CD4-positive, alpha-beta T cell treated with Interleukin-4 for 4 hours (primary cell): ENCODE measurements at places on chromosomes 4 and X.
A peak's percentile ranks its signal among the peaks of the same experiment; 100 is the strongest.

- no peak for DNase-seq
Measured at GRCh38 chr4:171639540-171639939, 173.7 kb upstream of the GALNTL6 start.

DNA sequence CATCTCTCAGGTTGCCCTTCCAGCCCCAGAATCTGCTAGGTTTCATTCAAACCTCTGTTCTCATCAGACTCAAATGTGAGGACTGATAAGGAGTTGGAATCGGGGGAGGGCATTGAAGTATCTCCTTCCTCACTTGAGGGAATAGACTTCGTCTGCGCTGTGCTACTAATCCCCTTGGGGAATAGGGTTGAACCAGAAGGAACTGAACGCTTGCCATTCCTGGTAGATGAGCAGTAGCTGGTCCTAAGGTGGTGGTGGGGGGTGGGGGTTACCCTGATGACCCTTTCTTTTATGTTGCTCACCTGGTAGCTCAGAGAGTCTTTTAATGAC is 692 bp upstream of the SLC9A7 start:
- no peak for DNase-seq

DNA sequence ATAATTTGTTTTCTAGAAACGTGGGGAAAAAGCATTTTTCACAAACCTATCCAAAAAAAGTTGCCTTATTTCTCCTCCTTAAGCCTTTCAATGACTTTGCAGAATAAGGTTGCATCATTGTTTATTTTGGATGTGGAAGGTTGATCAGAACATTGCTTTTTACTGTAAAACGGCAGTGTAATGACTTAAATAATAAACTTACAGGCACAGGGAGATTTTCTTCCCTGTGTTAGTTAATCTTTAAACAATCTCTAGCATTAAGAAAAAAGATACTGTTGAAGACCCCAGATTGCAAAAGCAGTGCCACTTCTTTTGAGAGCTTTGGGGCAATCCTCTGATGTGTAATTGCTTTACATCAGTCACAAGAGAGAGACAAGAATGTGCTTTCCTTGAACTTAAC is 153.4 kb downstream of the ARX start:
- no peak for DNase-seq

- no peak for DNase-seq
Measured at GRCh38 chr4:93199492-93199891, 629.1 kb upstream of the ATOH1 start.

DNA sequence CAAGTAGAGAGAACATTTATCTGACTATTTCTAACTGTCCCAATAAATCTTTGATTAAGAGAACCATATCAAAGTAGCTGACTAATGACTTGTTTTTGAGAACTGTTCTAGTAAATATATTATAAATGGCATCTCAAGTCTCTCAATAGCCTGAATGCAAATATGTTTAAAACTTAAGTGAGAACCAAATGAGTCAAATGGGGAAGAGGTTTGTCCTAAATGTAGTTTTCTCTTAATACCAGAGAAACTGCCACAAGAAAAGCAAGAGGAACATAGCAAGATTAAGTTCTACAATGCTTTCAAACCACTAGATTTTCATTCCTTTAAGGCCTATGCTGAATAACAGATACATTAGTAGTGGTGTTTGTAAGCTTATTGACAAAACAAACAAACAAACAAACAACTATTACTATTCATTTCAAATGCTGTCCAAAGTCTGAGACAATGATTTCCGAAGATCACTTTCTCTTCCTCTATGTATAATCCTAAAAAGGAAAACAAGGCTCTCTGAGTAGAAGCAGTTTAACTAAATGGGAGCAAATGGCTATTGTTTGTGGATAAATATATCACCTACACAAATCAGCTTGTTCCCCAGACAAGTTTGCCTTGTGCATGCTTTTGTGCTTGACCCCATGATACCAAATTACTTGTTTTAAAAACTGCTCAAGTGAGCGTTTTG is 408.4 kb upstream of the EMCN start:
- DNase-seq: no peak

GRCh38 chr4:81599742-81600380 is 128.2 kb upstream of the RASGEF1B start:
- DNase-seq: no peak

GRCh38 chrX:30161043-30161442 is 54.3 kb upstream of the MAGEB2 start:
- no peak for DNase-seq

- DNase-seq: no peak
Measured at GRCh38 chr4:87108142-87108546, 112.3 kb downstream of the KLHL8 start.

GRCh38 chr4:170666909-170667308 is 577.2 kb upstream of the AADAT start:
- no peak for DNase-seq

- no peak for DNase-seq
Measured at GRCh38 chrX:118655561-118656246, 71.7 kb upstream of the IL13RA1 start.

GRCh38 chr4:101217353-101218031 is 129.8 kb downstream of the PPP3CA start:
- no peak for DNase-seq

- DNase-seq: no peak
Measured at GRCh38 chr4:168150420-168151050, 58.2 kb downstream of the ANXA10 start.

- no peak for DNase-seq
Measured at GRCh38 chr4:33422656-33423055, 2702.5 kb downstream of the PCDH7 start.

- no peak for DNase-seq
Measured at GRCh38 chrX:30967516-30967915, 78.5 kb upstream of the TAB3 start.

DNA sequence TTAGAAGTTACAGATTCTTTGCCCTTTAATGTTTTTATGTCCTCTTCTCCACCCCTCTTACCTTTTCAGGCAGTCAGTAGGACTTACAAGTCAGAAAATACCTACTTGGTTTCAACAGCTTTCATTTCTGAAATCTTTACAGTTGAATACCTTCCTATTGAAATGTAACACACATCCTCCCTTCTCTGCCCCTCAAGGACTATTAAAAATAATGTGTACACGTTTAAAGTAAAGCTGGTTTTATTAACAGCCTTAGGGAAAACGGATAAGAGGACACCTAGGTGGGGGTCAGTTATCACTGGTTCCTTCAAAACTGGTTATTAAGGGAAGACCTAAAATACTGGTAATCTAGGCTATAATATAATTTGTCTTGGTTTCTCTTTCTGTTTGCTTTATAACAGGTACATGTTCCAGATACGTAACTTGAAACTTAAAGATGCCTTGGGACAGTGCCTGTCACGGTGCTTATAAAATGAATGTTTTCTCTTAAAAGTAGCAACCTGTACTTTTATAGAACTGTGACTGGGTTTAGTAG is 1.8 kb downstream of the CCSER1 start:
- DNase-seq: no peak

- no peak for DNase-seq
Measured at GRCh38 chr4:165748321-165748720, 124.7 kb upstream of the TLL1 start.

DNA sequence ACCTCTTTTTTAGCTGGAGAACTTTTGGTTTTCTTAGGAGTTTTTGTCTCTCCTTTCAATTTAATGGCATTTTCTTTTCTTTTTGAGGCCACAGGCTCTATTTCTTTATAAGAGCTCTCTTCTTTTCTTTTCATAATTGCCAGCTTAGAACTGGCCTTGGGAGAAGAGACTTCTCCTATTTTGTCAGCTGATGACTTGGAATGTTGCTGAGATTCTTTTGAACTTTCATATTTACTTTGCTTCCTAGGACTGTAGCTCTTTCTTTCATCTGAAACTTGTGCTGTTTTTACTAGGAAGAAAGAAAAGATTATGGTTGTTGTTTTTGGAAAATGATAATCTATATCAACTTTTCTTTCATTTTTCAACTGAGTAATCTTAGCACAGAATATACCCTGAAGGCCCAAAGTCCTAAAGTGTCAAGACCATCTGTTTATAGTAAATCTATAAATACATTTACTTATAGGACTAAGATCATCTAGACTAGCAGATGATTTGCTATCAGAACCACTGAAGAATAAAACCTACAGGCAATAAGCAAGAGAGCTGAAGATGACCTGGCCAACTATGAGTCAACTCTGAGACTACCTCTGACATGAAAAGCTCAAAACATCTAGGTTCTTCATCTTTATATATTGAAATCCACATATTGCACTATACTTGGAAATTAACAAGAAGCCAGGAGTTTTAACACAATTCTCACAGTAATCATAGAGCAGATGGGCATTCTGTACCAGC is 45.6 kb downstream of the RFC1 start:
- DNase-seq: no peak

- DNase-seq: no peak
Measured at GRCh38 chrX:67692246-67692645, 148.4 kb downstream of the AR start.

DNA sequence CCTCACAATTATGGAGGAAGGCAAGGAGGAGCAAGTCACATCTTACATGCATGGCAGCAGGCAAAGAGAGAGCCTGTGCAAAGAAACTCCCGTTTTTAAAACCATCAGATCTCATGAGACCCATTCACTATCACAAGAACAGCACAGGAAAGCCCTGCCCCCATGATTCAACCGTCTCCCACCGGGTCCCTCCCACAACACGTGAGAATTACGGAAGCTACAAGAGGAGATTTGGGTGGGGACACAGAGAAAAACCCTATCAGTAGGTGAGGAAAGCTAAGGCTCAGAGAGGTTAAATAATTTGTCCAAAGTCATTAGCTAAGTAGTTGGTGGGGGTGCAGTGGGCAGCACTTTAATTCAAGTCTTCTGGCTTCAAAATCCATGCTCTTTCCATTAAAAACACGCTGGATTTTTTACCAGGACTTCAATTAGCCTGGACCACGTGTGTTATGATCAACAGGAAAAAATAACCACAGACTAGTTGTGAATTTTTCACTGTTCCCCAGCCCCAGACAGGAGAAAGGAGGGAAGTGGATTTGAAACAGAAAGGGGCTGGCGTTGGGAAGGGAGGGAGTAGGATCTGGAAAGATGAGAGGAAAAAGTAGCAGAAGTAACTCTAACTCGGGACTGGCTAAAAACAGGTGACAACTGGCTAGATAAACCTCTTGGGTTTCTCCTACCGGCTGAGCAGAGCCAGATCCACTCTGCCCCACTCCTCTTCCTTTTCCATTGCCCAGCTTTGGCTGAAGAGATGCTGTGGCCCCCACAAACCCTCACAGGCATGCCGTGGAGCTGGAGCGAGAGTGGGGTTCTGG is 986 bp downstream of the MTMR8 start:
- no peak for DNase-seq

GRCh38 chr4:7427361-7427760 is 7.4 kb downstream of the PSAPL1 start:
- DNase-seq: no peak

GRCh38 chr4:151605215-151605614 is 155.6 kb downstream of the GATB start:
- DNase-seq: no peak

GRCh38 chrX:11474576-11474975 is 181.4 kb downstream of the AMELX start:
- no peak for DNase-seq

DNA sequence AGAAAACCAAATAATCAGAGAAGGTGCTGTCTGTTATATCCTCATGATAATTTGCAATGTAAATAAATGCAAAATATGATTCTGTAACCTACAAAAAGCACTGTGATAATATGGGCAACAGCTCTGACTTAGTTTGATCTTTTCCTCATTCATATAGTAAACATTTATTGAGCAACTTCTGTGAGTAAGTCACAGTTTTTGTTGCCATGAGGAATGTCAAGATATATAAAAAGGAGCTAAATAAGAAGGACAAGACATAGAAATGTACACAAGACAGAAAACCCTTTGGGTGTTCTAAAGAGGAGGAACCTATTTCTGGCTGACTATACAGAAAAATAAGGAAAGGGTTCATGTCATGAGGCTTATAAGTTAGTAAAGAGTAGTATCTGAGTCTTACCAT is 44.3 kb downstream of the ARSJ start:
- no peak for DNase-seq

GRCh38 chrX:86137071-86137470 is 11.2 kb upstream of the DACH2 start:
- no peak for DNase-seq

DNA sequence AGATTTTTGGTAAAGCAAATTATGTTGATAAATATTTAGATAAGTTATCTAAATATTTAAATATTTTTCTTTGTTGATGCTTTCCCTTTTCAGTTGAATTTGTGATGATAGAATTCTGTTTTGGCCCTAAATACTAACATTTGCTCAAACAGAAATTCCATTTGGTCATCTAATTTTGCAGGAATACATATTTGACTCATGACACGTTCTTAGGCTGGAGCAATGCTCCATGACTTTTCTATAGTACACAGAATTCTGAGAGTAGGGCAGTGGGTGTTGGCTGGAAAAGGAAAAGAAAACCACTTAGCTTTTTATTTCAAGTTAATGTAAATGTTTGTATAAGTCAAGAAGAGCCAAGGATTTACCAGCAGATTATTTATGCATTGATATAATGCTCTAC is 58.6 kb upstream of the GK2 start:
- DNase-seq: no peak

DNA sequence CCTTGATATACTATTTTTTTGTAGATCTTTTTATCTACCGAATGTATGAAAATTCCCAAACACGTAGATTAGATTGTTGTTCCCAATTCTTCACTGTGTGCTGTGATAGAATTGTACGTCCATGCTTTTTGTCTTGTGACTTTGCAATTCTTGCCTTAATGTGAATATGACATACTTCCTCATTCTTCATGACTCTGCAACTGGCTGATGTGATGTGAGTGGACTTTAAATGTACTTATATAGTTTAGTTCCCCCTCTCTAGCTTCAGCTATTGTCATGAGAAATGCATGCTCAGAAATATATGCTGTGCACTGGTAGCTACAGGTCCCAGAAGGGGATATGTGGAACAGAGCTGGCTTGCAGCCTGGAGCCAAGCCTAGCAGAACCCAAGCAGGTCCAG is 89.4 kb downstream of the FTHL17 start:
- DNase-seq: no peak

GRCh38 chrX:71111141-71111843 is at the start of gene IL2RG:
Gene IL2RG, minus strand, starts transcription at chrX:71111577. Its CDS starts 38 bp downstream, at chrX:71111539.
- DNase-seq: peak; percentile 92

DNA sequence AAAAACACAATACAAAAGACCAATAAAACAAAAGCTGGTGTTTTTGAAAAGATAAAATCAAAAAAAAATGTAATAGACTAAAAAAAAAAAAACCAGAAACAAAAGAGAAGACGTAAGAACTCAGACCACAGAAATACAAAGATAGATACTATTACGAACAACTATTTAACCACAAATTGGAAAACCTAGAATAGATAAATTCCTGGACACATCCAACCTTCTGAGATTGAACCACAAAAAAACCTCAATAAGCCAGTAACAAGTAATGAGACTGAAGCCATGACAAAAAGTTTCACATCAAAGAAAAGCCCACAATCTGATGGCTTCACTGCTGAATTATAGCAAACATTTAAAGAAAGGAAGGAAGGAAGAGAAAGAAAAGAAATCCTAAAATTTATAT is 16.2 kb downstream of the RCHY1 start:
- no peak for DNase-seq

GRCh38 chr4:96194993-96195392 is 355.1 kb downstream of the PDHA2 start:
- DNase-seq: no peak
